ENCODE measurements at places on chromosomes 6 and 20.

GRCh38 chr6:161463071-161463470, 189.2 kb upstream of the AGPAT4 start:
- DNase-seq: no peak

- DNase-seq: no peak
Measured at GRCh38 chr6:11380549-11380948, 148.1 kb upstream of the NEDD9 start.

- no peak for DNase-seq
Measured at GRCh38 chr20:61932199-61932592, 133.5 kb downstream of the TAF4 start.

DNA sequence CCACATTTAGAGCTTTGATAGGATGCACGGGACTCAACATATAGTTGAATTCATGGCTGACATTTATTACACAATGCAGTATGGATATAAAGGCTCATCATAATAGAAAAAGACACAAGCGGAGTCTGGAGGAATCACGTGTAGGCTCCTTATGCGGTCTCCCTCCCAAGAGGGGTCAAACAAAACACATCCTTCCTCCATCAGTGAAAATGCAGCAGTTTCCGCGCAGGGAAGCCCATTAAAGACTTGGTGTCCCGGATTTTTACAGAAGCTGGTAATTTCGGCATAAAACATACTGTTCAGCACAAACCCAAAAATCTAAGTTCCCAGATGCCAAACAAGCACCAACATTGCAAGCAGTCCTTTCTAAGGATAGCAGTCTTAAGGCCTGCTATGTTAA, 1.1 kb downstream of the USP45 start:
- DNase-seq: no peak

DNA sequence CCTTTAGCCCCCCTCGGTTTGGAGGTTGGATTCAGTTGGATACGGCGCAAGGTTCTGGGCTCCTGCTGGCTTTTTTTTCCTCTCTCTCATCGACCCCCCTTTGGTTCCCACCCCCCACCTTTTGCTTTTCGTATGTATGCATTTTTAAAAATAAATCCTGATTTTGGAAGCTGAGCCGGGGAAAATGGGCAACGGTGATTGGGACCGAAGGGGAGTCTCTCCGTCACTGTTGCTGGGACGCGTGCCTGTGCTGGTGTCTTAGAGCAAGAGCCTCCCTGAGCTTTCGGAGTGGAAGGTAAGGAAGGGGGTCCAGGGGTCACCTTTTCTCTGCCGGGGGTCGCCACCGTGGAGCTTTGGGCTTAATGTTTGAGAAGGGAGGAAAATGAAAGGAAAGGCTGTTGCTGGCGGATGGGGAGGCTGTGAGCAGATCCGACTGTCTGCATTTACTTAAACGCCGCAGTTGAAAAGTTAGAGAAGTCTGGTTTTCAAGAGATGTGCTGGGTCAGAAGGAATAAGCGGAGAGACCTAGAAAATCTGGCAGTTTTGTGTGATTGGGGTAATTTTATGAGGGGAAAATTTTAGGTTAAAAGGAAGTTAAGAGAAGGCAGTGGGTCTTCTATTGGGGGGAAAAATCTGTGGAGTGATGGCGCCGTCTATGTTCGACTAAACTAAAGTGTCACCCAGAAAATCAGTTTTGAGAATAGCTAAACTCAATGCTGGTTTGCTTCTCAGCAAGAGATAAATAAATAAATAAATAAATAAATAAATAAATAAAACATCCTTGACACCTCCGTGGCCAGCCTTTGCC, 828 bp downstream of the ADGRB3 start:
- DNase-seq: no peak

GRCh38 chr20:15512916-15513315, 1060.3 kb downstream of the KIF16B start:
- DNase-seq: no peak
